ENCODE measurements at places on chromosomes 3 and 15.

DNA sequence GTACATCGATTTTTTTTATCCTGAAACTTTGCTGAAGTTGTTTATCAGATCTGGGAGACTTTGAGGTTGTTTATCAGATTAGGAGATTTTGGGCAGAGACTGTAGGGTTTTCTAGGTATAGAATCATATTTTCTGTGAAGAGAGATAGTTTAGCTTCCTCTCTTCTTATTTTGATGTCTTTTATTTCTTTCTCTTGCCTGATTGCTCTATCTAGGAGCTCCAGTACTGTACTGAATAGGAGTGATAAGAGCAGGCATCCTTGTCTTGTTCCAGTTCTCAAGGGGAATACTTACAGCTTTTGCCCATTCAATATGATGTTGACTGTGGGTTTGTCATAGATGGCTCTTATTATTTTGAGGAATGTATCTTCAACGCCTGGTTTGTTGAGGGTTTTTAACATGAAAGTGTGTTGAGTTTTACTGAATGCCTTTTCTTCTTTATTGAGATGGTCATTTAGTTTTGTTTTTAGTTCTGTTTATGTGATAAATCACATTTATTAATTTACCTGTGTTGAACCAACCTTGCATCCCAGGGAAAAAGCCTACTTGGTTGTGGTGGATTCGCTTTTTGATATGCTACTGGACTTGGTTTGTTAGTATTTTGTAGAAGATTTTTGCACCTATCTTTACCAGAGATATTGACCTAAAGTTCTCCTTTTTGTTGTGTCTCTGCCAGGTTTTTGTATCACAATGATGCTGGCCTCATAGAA lies 14.9 kb upstream of the DNAAF4 start:
- DNase-seq = no peak

DNA sequence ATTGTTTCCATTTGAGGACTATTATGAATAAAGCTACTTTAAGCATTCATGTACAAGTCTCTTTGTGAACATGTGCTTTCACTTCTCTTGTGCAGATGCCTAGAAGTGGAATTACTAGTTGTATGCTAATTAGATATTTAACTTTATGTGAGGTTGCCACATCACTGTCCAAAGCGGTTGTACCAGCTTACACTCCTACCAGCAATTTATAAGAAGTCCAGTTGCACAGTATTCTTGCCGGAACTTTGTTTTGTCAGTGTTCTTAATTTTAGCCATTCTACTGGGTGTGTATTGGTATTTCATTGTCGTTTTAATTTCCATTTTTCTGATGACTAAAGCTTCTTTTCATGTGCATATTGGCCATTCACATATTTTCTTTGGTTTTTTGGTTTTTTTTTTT lies 29.1 kb downstream of the SEMA3G start:
- DNase-seq = no peak

- no peak for DNase-seq
Observed at GRCh38 chr3:117150628-117151027, 441.0 kb downstream of the TUSC7 start.

DNA sequence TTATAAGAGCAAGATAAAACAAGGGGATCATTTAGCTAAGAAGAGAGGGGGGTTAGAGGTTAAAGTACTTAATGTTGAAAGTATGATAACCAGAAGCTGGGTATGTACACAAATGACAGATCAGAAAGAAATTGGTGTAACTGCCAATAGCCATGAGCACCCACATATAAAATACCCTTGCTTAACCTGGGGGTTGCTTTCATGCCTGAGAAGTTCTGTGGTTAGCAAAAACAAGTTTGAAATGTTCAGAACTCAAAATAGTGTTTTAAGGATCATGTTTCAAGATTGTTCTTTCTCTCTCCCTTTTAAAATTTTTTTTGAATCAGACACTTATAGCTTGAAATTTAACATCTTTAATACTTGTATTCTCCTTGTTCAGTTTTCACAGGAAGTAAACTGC lies 321.4 kb upstream of the GBE1 start:
- DNase-seq = no peak

DNA sequence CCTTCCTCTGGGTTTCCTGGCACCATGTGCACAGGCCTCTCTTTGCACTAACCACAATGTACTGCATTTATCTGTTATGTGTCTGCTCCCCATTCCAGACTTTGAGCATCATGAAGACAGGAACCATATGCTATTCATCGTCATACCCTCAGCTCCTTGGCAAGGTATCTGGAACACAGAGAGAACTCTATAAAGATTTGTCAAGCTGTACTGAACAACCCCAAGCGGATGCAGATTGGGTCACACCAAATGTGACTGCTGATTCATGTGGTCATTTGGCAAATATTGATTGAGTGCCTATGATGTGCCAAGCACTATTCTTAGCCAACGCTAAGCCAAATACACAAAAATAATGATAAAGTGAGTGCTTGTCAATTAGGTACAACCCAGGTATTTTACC lies 7.5 kb upstream of the MEGF11 start:
- DNase-seq = no peak

- DNase-seq = no peak
Observed at GRCh38 chr15:29988701-29989100, 94.1 kb upstream of the GOLGA8J start.

DNA sequence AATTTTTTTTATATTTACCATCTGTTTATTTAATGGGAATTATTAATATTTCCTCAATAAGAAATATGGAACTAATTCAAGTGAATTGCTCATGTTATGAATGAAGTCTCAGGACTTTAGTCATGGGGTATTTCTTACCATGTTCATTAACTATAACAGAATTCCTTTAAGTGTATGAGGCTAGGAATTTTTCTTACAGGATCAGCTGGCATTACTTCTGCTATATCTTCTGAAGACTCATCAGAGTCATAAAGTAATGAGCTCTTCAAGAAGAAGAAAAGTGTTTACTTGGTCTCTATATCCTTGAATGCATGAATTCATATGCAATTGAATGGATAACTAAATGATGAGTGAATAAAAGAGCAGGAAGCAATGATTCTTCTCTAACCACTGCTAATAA lies 486.8 kb upstream of the THBS1 start:
- DNase-seq = no peak

- no peak for DNase-seq
Observed at GRCh38 chr15:100308213-100308600, 33.6 kb downstream of the ADAMTS17 start.

DNA sequence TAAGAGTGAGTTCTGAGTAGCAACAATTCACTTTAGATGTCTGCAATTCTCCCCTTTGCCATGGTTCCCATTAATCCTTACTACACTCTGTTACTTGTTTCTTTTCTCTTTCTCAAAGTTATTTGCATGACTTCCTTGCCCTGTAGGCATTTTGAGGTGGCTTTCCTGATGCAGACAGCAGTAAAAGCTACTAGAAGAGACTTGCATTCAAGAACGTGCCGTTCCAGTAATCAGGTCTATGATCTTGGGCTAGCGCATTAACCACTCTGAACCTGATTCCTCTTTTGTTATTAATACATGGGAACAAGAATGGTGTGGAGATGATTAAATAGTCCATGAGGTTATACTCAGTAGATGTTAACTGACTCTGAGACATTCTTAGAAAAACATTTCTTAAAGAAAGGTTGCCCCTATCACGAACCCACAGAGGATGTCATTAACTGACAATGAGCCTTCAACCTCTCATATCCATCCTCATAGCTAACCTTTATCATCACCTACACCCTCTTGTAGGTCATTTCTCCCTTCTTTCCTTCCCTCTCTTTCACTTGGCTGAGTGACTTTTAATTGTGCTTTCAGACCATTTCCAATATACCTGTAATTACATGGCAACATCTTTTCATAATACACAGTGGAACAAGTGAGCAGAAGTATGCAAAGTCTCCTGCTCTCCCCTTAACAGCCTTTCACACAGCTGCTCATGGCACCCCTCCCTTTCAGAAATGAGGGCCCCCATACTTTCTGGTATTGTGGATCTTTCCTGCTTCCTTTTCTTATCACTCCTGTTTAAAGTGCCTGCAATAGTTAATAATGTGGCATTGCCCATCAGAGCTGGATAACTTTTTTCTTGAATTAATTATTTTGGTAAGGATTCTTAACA lies 175.9 kb downstream of the CHST2 start:
- no peak for DNase-seq

DNA sequence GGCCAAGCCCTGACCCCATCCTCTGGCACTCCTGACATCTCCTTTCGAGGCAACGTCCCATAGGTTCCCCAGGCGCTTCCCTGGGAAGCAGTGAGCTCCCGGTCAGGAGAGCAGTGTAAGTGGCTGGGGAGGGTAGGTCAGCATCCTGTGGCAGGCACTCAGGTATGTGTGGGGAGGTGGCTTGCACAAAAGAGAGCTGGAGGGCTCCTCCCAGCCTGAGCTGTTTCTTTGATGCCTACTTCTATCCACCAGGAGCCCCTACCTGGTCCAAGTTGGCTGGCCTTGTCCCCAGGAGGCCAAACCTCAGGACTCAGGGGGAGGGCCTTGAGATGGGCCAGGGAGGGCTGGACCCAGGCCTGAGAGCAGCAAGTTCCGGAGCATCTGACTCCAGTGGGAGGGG lies 31.7 kb upstream of the LINGO1 start:
- no peak for DNase-seq

DNA sequence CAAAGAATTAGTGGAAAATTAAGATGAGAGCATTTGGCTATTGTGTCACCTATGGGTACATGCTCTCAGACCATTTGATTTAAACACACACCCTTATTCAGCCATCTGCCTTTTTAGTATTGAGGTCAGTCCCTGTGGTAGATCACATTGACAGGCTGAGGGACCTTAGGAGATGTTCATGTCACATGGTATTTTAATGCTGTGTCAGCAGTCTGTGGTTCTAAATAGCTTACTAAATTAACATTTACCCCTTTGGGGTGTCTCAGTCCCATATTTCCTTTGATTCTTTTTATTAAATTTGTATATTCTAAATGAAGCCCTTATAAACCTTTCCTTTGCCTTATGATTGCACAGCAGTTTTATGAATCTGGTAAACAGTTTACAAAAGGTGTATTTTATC lies 2.3 kb downstream of the RBM5 start:
- DNase-seq = no peak

GRCh38 chr15:63241316-63241715 lies 36.1 kb upstream of the APH1B start:
- no peak for DNase-seq
